ENCODE measurements at places on chromosomes 2 and 18.

DNA sequence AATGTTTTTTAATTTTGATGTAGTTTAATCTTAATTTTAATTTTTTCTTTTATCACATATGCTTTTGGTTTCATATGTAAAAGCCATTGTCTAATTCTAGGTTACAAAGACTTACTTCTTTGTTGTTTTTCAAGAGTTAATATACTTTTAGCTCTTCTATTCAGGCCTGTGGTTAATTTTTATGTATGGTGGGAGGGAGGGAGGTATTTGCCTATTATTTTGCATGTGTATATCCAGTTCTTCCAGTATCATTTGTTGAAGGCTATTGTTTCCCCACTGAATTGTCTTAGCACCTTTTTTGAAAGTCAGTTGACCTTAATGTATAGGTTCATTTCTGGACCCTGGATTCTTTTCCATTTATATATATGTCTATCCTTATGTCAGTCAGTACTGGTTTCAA is 23.4 kb downstream of the USP14 start:
- DNase-seq: no peak

GRCh38 chr18:3491981-3492555 is 42.1 kb downstream of the TGIF1 start:
- DNase-seq: no peak

GRCh38 chr2:21422050-21422449 is 298.3 kb downstream of the TDRD15 start:
- DNase-seq: no peak

DNA sequence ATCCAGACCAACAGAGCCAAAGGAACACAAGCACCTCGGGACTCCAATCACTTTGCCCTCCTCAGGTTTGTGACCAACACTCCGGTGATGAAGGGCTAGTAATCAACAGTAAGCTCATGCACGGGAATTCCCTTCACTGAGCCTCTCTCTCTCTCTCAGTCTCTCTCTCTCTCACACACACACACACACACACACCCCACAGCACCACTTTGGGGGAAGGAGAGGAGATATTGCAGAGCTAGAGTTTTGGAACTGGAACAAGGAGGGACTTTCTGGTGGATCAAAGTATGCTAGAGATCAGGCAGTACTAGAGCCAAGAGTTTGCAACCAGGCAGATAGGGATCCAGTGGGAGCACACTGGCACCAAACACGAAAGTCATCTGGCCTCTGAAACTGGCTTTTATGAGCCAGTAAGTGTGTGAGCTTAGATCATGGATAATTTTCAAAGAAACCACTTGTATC is 98.7 kb downstream of the ANKRD44 start:
- DNase-seq: no peak

DNA sequence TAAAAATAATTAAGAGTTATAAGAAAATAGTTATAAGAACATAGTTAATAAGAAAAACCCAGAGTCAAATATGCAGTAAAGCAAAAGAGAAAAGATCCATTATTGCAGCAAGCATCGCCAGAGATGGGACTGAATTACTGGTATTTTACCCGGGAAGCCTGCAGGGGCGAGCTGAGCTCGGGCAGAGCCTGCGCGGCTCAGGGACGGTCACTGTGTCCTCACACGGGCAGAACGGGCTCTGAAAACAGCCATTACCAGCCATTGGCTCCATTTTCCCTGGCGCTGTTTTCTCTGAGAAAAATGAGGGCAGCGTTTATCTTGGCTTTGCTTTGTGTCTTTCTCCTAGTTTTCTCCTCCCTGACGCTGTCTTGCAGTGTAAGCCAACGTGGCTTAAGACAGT is 95.3 kb upstream of the ALKAL2 start:
- no peak for DNase-seq

DNA sequence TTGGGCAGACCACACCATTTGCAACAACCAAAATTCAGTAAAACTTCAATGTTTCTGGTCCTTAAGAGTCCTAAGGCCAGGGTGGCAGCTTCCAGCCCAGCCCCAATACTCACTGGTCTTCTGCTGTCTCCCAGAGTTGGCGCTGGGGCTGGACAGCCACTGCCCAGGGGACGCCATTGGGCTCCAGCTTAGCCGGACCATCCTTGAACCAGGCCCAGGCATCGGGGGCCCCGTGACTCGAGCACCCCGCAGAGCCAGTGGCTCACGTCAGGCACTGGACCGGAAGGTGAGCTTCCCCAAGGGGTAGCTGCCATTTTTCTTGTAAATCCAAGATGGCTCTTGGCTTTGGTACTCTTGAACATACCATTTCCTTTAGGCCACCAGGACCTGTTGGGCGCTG is 21.8 kb downstream of the SNED1 start:
- DNase-seq: no peak

DNA sequence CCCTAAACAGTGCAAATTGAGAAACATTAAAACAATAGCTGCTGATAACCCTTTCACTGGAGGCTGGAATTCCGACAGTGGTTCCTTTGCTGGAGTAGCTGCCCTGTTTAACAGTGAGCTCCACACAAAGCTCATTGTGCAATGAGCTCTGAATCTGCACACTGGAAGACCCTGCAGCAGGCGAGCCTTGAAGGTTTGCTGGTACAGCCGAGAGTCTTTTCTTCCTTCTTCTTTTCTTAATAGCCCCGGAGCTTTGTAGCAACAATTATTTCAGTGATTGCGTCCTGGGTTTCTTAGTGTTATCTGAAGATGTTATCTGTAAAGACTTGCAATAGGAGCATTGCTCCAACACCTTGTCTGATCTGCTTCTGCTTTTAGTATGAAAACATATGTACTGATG is 50.8 kb upstream of the CXCR4 start:
- DNase-seq: no peak

DNA sequence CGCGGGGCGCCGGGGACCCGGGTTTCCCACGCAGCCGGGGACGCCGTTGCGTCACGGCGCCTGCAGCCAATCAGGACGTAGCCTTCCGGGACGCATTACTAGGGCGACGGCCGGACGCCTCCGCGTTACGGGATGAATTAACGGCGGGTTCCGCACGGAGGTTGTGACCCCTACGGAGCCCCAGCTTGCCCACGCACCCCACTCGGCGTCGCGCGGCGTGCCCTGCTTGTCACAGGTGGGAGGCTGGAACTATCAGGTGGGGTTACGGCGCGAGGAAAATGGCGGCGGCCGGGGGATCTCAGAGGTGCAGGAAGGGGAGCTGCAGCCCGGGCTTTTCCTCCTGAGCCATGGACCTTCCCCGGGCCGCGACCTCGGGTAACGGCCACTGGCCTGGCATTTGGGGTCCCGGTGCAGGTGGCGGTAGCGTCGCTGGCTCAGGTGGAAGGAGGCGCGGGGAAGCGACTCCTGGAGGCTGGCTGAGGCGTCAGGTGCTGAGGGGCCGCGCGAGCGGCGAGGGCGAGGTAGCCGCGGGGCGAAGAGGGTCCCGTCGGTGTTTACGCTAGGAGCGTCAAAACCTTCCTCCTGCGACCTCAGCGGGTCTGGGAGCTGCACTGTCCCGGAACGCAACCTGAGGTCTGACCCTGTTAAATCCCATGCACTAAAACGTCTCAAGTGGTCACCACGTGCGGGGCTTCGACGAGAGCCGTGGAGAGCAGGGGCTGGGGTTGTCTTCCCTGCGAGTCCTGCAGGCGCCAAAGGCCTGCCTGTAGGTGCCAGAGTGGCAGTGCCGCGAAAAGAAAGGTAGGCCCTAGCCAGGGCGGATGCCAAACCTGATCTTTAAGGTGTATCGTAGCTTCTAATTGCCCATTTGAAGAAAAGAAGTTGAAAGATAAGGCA is at the start of gene LCLAT1:
Gene LCLAT1 (plus strand): TSS at position 98 of the 897 bp plus-strand sequence. CDS start 78,345 bp downstream, outside the sequence.
- DNase-seq: peak; percentile 35

DNA sequence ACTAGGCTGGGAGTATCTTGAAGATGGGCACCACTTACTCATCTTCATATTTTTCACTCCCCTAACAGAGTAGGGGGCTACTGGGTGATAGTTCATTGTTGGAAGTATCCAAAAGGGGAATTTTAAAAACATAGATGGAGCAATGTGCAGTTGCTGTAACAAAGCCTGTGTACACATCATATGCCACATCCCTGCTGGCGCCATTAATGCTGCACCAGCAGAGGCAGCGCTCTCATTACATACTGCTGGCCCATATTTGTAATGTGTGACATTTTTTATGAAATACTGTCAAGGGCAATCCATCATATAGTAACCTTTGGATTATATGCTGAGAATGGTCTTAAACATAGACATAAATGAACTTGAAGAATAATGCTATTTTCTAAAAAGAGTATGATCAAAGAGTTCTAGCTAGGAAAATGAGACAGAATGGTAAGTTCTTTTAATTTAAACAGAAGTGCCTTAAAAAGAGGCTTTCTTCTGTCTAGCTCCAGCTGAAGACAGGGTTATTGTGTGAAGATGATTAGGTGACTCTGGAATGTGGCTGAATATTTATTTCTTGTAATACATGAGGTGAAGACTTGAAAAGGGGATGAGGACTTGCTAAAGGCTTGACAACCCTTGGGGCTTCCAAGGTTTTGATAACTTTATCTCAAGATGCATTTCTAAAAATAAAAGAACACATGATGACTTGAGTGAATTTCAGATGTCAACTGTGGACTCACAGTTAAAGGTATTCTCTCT is 2.4 kb upstream of the TMEM178A start:
- no peak for DNase-seq

DNA sequence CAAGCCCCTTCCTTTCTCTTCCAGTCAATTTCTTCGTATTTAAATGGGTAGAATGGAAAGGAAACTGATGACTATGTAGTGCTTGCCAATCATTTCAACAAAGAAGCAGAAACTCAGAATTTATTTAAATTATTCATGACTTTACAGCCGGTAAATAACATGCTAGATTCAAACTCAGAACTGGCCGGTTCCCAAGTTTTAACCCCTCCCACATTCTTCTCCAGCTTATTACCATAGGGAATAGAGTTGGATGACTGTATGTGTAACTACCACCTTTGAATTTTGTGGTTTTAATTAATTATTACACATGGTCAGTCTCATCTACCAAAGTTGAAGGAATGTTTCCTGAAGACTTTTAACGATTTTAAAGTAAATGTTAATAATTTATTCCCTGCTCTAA is 819.3 kb upstream of the LRATD1 start:
- no peak for DNase-seq

GRCh38 chr18:8703781-8704301 is 1.5 kb upstream of the MTCL1 start:
- no peak for DNase-seq

DNA sequence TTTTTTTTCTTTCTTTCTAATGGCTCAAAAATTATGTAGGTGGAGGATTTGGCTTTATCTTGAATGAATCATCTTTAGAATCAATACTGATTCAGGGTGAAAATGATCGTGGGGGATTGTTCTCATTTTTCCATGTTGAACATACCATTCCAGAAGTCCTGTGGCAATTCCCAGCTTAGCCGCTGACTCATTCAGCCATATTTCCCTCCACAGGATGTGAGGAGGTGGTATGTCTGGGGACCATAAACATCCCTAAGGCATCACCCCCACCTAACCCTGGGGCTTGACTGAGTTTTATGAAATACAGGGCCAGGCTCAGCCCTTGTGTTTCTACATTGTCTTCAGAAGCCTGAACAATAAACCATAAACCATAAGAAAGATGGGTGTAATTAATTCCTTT is 92.7 kb upstream of the FN1 start:
- peak; percentile 76 for DNase-seq

DNA sequence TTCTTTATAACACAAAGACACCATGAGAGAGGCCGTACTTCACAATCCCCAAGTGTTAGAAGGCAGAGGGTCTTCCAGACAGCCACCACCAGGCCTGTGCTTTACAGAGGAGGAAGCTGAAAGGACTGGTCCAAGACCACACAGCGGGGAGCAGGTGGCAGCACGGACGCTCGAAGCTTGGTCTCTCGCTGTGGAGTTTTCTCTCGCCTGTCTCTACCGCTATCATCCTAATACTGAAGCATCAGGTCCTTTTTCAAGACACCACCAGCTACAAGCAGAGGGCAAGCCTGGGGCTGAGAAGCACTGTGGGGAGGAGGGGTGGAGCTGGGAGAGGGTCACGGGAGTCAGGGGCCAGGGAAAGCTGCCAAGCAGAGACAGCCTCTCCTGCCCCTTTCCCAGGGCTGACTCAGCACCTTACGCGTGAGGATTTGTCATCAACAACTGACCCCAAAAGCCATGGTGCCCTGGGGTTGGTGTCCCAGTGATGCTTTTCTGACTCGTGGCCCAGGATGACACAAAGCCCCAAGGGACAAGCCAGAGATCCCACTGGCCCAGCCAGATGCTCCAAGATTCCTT is 31.9 kb upstream of the FOSL2 start:
- DNase-seq: no peak
